ENCODE measurements at places on chromosomes 1 and 21. TPM values are rescaled to one million over a fixed set of nuclear protein-coding genes. Genes with fewer than 3 reads are reported as not detected.

DNA sequence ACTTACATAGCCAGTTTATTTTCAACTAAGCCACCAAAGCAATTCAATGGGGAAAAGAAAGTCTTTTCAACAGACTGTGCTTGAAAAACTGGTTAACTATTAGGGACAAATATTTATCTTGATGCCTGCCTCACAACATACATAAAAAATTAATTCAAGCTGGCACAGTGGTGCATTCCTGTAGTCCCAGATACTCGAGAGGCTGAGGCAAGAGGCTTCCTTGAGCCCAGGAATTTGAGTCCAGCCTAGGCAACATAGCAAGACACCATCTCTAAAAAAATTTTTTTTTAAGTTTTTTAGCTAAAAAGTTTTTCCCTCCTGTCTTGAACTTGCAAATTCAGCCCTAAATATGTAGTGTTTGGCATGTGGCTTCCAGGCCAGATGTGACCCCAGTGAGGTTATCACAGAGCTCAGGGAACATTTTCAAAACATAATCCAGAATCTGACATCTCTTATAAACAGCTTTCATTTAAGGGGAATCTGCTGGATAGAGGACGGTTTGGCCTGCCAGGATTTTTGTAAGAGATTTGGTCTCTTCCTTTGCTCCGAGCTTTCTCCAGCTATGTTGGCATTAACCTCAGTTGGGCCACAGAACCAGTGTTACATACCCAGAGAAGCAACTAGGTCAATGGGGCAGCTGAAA is 46.4 kb downstream of the COL6A1 start:
- no peak for DNase-seq

Gene KIF14
- 11.5 TPM for total RNA-seq

Gene IQCC
- total RNA-seq = 6.0 TPM

DNA sequence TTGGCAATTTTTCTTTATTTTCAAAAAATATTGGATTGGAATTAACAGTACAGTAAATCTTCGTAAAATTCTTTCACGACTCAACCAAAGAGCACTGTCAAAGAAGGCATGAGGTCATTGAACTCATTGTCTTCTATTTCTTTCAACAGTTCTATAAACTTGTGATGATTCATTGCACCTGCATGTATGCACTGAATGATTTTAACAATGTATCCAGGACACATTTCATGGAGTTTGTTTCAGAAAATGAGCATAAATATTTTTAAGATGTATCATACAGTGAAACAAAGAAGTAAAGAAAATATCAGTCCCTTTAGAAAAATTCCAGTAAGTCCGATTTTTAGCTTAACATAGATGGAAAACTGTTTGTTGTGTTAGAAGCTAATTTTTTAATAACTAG is 33.6 kb upstream of the CD34 start:
- no peak for DNase-seq

DNA sequence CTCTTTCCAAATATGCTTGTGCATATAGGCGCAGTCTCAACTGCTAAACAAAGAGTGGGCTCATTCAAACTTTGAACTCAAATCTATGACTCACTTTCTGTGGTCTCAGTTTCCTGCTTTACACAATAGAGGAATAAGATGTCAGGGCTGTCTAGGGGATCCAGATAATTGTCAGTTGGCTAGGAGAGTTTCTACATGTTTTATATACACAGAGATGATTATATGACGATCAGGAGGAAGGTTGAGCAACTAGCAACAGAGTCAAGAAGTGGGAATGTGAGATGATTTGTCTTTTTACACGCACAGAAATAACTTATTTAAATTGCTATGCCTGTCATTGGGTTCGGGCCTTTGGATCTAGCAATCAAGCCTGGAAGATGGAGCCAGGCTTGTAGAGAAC is 299.4 kb upstream of the LYPLAL1 start:
- no peak for DNase-seq

GRCh38 chr1:55448261-55448660 is 233.1 kb upstream of the USP24 start:
- no peak for DNase-seq

Gene ATAD3B
- 113 TPM for total RNA-seq

GRCh38 chr1:33927721-33928120 is 63.8 kb downstream of the HMGB4 start:
- DNase-seq = no peak

DNA sequence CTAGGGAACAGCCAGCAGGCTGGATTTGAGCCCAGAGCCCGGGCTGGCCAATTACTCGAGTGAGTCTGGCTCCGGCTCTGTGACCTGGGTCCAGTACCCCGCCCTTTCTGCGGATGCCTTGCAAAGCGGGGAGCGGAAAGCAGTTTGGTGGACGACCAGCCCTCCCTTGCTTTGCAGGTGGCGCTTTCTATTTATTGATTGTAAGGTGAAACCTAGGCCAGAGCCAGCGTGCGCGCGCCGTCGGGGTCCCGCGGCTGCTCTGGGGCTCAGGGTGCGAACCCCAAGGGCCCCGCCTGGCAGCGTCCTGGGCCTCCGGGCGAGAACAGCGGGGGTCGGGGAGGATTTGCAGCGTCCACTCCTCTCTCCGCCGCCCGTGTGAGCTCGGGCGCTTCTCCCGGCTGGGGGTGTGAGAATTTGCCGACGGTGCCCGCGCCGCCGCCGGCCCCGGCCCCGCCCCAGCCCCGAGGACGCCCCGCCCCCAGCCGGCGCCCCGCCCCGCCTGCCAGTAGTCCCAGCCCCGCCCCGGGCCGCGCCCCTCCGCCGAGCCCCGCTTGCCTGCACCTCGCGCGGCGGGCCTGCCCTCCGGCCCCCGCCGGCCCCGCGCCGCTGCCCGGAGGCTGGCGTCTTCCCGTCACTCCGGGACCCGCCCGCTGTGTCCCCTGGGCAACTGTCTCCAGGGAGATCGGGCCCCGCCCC is 37.6 kb downstream of the PIK3CD start:
- peak; percentile 71 for DNase-seq

Gene AKIRIN1
- 78.5 TPM for total RNA-seq

DNA sequence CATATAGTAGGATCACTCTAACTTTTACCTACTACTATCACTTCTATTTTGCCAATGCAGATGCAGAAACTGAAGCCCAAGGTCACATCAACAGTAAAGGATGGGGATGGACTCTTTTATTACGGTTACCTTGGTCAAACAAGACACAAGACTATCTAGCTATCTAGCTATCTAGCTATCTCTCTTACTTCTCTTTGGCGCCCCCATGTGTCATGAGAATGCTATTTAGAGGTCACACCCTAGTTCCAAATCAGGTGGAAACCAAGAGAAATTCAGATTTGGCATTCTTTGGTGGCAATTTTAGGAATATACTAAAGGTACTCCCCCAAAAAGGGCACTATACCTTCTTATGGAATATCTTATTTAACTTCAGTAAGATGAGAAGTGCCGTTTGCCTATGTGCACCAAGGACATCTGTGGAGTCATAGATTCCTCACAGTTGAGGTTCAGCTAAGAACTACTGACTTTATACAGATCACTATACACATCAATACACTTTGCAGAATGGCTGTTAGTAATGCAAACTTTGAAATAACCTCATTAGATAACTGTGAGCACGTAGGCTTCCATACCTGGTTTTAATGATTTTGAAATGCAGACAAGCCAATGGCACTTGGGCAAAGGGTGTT is 6.7 kb downstream of the ZNF648 start:
- DNase-seq = peak; percentile 24

Gene SPATC1L
- 12.1 TPM for total RNA-seq

DNA sequence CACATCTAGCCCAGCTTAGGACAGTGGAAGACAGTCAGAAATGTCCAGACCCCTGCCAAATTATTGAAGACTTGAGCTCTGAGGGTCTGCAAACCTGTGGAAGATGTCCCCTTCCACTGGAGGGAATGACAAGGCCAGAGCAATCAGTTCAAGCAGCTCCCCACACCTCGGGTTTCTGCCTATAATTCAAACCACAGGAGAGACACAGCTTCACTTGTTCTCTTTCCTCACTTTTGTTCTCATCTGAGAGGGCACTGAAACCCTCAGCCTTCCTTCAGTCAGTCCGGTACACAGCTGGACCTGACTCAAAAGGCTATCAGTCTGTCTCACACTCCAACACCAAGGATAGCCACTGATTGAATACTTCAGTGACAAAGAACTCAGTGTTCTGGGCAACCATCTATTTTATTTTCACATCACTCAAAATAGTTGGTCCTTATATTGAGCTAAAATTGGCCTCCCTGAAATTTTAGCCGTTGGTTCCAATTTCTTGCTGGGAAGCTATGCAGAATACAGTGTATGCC is 70.1 kb downstream of the TENT5C start:
- DNase-seq = no peak

DNA sequence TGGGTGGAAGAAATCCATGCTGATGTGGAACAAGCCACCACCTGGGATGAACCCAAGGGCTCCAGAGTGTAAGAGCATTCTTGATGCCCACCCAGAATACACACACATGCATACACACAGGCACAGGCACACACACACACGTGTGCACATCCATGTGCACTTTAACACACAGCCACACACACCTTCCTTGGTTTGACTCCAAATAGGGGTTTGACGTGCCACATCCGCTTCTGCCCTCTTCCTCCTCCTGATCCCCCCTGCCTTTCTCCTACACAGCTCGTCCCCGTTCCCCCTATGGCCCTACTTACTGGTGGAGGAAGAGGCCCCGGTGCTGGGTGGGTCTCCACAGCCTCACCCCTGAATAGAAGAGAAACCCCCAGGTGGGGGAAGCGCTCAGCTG is 16.0 kb downstream of the SPATA21 start:
- no peak for DNase-seq

- no peak for DNase-seq
These were observed 19.9 kb downstream of the SGIP1 start for GRCh38 chr1:66553846-66554245.

DNA sequence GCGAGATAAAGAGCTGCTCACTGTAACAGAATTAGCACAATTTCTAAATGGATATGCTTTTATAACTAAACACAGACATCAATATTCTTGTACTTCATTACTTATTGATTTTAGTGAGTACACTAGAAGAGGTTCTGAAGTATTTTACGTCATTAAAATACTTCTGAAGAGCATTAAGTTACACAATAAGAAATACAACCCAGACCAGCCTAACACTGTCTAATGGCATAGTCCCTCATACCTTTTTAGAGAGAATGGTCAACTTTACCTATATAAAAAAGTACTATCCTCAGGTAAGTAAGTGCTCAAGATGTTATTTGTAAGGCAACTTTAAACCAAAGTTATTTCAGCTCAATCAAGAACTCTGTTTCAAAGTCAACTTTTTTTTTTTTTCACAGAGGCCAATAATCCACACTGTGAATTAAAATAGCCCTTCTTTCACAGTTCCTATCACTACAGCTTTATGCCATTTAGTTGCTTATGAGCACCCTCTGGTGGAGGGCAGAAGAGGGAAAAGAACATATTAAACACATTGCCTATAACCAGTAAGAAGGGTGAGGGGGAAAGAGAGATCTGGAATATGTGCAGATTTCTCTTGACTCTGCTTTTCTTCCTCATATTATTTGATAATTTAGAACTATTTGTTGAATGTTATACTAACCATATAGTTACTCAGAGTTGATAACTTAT is 182.1 kb upstream of the DMRTA2 start:
- DNase-seq = no peak

Gene CFHR1
- total RNA-seq = not detected

DNA sequence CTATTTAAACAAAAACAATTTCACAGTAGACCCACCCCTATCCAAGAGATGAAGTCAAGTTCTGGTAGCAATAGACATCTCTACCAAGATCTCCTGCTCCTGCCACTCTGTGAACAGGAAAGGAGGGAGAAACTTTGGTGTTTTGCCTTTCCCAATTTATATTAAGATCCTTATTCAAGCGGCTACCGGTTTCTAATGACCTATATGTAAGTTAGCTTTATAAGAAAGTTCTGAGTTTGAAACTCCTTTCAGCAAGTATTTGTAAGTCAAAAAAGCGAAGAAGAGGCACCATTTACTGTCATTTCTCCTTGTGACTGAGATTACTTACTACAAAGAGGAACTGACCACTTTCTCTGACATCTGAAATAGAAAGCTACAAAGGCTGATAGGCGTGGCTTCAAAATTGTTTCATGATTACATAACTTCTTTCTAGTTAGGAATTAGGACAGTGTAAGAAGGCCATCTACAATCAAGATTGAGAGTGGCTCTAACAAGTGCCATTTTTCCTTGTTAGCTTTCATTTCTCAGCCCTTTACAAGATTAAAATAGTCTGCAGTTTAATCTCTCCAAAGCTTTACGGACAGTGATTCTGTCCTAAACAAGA is at the start of gene MNDA:
MNDA (plus strand) TSS at position 448 of the 604 bp plus-strand sequence. CDS start 10,803 bp downstream, outside the sequence.
- no peak for DNase-seq

- DNase-seq = no peak
These were observed 78.7 kb upstream of the VAV3 start for GRCh38 chr1:108043707-108044106.

Gene DDI2
- 49.9 TPM for total RNA-seq

Gene LCE1C
- not detected for total RNA-seq

Gene GBP5
- total RNA-seq = 154 TPM

GRCh38 chr1:162709870-162710269 is 77.6 kb downstream of the DDR2 start:
- DNase-seq = no peak

Gene TNFSF18
- not detected for total RNA-seq

Gene PCSK9
- total RNA-seq = not detected

Gene FALEC
- total RNA-seq = not detected

DNA sequence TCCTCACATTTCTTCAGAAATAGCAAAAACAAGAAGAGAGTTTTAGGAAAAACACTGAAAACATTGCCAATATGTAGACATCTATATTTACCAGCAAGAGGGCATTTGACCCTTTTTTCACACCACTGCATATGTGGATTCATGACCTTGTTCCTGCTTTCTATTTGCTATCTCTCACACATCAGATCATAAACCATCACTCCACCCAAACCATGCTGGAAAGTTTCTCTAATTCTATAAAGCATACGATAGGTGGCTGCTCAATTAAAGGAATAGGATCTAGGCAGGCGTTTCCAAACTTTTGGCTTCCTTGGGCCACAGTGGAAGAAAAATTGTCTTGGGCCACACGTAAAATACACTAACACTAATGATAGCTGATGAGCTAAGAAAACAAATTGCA is 35.6 kb upstream of the SAMD13 start:
- DNase-seq = no peak

DNA sequence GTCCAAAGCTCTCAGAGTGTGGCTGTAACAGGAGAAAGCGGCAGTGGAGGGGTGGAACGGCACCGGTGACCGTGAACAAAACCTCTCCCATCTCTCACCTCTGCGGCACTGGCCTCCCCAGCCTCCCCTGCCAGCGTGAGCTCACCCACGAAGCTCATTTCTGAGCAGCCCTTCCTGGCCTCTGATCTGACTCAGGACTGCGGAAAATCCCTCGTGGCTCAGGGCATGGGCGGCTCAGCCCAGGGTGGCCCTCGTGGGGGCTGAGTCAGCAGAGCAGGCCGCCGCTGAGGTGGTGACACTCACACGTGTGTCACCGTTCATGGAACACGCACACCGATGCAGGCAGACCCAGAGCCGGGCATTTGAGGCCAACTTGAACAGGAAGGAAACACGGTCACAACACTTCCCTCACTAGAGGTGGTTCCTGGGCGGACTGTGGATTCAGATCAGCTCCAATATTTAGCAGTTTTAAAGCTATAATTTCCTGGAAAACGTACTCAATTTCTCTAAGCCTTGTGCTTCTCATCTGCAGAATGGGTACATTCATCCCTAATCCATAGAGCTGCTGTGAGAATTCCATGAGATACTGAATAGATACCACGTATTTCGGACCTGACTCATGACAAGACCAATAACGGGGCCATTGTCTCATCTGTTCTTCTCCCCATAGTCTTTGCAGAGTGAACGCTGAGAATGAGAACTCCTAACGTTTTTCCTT is 115.0 kb upstream of the TMPRSS2 start:
- no peak for DNase-seq

Gene RXFP4
- total RNA-seq = 0.16 TPM

Gene SERINC2
- not detected for total RNA-seq

GRCh38 chr1:201011616-201012015 is 11.9 kb downstream of the KIF21B start:
- DNase-seq = no peak

GRCh38 chr1:31834501-31834900 is 18.7 kb upstream of the SPOCD1 start:
- DNase-seq = no peak

Measured in activated T-helper 1 cell treated with anti-CD3 and anti-CD28 coated beads, Interleukin-12 subunit alpha, Interleukin-12 subunit beta, Interleukin-2, Interleukin-4 antibody, amounts not matched to agents 30 ng/mL and 10 ng/mL and 1 ng/mL, durations not matched to agents 14 hours and 24 hours and 36 hours (primary cell).